T-cell (primary cell): ENCODE measurements at places on chromosomes 5 and 9.

GRCh38 chr5:144487761-144488160 lies 317.1 kb downstream of the KCTD16 start:
- no peak for DNase-seq

- DNase-seq = no peak
These were observed 30.2 kb downstream of the UBQLN1 start for GRCh38 chr9:83677596-83677995.

DNA sequence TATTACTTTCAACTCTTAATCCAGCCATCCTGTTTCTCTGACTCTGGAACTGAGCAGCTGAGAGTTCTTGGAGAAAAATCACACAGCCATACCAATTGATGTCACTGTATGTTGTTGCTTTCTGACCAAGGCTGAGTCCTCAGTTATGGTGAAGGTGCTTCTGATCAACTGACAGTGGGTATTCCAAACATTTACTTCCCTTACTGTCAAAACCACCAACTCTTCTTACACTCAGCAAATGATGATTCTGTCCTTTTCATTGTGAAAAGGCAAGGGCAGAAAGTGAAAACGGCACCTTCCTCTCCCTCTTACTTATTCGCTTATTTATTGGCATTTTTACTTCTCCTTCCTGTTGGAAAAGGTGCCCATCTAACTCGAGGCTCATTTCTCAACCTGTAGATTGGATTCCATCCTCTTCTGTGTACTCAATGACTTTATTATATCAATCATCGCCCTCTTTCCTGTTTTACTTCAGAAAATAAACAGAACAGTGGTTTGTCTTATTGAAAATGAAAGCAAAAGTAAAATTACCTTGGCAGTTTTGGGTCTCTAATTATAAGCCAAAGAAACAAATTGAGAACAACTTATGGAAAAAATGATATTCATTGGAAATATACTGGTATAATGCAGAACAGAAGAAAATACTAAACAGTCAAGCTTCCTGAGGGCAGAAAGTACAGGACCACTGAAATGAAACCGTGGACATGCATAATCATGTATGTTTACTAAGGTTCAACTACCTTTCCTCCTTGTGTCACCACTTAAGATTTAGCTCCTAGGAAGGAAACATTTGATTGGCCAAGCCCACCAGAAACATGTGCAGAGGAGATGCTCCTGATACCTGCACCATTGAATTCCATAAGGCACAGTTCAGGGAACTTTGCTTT lies 104.5 kb upstream of the CHD1 start:
- no peak for DNase-seq

DNA sequence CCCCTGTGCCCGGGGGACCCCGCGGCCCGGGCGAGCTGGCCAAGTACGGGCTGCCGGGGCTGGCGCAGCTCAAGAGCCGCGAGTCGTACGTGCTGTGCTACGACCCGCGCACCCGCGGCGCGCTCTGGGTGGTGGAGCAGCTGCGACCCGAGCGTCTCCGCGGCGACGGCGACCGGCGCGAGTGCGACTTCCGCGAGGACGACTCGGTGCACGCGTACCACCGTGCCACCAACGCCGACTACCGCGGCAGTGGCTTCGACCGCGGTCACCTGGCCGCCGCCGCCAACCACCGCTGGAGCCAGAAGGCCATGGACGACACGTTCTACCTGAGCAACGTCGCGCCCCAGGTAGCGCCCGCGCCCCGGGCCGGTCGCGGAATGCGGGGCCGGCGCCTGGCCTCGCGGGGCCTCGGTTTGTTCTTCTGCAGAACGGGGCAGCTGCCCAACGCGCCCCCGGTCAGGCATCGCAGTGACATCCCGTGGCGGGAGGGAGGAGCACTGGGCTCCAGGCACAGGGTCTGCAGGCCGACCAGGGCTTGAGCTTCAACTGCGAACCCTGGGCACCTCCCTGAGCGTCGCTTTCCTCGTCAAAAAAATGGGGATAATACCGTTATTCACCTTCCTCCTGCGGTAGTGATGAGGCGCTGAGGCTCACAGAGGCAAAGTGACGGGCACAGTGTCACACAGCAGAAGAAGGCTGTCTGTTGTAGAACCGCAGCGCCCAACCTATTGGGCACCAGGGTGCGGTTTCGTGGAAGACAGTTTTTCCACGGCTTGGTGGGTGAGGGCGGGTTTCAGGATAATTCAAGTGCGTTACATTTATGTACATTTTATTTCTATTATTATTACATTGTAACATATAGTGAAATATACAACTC lies 777 bp downstream of the ENDOG start:
- DNase-seq = peak; percentile 49

- no peak for DNase-seq
These were observed 36.3 kb downstream of the PLPP1 start for GRCh38 chr5:55498457-55498856.

DNA sequence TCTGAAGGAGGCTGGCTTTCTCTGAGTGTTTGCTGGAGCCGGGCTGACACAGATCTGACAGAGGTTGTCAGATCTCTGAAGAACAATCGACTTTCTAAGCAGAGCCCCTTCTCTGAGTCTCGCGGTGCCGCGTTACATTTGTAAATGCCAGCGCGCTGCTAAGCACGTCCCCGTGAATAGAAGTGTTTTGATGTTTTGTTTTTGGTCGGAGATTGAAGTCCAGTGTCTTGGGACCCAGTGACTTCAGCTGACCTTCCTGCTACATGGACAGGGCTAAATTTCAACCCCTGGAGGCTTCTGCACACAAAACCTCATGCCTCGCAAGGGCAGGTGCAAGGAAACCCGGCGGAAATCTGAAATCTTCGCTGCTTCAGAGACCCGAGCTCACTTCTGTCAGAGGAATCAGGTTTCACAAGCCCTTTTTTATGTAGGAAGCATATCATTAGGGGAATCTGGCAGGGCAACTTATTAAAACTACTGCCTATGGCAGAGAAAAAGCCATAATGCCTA lies 27.2 kb downstream of the NEUROG1 start:
- no peak for DNase-seq

GRCh38 chr5:112906637-112907036 lies 15.4 kb downstream of the REEP5 start:
- DNase-seq = no peak

DNA sequence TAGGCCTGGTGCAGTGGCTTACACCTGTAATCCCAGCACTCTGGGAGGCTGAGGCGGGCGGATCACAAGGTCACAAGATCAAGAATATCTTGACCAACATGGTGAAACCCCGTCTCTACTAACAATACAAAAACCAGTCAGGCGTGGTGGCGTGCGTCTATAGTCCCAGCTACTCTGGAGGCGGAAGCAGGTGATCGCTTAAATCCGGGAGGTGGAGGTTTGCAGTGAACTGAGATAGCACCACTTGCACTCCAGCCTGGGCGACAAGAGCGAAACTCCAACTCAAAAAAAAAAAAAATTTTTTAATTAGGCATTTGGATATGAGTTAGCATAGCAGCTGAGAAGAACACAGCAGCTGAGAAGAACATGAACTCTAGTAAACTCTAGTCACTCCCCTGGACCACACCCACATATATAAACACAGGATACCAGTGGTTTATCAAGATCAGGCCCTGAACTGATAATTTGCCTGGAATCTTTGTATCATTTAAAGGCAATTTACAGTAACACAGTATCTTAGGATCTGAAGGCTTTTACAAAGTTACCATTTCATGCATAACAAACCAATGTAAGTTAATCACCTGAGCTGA lies 4.6 kb upstream of the UGCG start:
- DNase-seq = peak; percentile 32

DNA sequence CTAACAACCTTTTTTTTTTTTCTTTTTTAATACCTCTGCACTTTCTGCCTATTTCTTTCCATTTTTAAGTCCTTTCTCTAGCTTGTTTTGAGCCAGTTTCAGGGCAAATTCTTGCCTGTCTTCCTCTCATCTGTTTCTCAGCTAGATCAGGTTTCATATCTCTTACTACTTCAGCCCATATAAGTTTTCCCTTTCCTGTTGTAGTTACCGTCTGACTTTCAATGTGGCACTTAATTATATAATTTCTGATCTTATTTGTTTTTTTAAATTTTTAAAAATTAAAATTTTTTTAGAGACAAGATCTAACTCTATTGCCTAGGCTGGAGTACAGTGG lies 104.7 kb upstream of the ELL2 start:
- DNase-seq = no peak

DNA sequence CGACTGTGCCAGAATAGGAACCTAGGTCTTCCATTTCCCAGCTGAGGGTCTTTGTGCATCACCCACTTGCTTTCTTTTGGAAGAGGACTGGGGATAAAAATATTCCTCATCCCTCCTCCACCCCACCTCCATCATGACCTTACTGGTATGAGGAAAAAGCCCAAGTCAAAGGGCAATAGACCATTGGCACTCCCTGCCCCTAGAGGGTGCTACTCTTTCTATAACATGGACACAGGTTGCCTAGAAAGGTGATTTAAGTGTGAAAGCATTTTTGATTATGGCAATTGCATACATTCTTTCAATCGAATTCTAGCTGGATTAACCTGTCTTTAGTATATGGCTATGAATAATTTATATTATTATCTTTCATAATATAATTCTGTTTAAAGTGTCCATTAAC lies 22.8 kb upstream of the ZNF618 start:
- no peak for DNase-seq

- no peak for DNase-seq
These were observed 13.0 kb upstream of the LCN15 start for GRCh38 chr9:136777359-136777758.

DNA sequence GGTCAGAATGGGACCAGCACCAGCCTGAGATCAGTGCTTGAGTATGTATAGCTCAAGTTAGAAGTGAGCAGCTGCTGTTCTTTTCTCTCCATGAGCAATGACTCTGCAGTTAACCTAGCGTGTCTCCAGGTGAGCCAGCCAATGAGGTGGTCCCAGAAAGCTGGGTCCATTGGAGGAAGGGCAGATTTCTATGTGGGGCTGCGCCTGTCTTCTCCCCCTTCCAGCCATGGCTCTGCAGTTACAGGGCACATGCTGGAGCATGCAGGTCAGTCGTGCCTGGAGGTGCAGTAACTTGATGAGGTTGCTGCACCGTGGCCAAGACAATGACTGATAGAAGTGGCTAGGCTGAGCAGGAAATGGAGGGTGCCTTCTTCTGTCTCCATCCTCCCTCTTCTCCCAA lies 29.6 kb upstream of the CXCL14 start:
- no peak for DNase-seq
